ENCODE measurements at places on chromosomes 7 and 10.

- DNase-seq: no peak
Observed at GRCh38 chr7:26208040-26208439, 6.5 kb downstream of the CBX3 start.

- DNase-seq: no peak
Observed at GRCh38 chr7:45416846-45417245, 157.3 kb upstream of the ADCY1 start.

DNA sequence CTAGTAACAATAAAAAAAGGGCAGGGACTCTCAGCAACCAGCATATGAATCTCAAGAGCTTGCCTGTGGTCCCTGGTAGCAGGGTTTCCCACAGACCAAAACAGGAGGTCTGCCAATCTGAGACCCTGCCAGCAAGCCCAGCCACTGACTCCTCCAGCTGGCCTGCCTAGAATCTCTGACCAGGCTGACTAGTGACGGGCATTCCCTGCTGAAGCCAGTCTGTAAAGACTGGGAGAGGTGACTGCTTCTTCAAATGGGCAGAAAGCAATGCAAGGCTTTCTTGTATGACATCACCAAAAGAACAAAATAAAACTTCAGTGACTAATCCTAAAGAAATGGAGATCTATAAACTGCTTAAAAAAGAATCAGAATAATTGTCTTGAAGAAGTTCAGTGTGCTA, 249.4 kb downstream of the TCF7L2 start:
- DNase-seq: peak; percentile 43

- DNase-seq: no peak
Observed at GRCh38 chr7:49563693-49564378, 209.6 kb upstream of the VWC2 start.

DNA sequence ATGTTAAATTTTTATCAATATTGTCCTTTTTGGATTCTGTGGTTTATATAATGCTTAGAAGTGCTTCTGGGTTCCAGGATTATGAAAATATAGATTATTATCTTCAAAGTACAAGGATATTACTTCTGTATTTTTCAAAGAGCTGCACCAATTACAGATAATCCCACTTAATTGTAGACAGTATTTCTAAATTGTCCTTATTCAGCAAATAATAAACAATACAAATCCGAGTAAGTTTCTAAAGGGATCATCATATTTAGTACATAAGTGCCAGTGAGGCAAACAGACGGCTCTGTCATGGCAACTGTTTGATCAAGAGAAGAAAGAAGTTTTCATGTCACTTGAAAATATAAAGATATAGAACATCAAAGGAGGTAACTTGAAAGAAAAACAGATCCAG, 19.2 kb downstream of the ANKMY2 start:
- no peak for DNase-seq

DNA sequence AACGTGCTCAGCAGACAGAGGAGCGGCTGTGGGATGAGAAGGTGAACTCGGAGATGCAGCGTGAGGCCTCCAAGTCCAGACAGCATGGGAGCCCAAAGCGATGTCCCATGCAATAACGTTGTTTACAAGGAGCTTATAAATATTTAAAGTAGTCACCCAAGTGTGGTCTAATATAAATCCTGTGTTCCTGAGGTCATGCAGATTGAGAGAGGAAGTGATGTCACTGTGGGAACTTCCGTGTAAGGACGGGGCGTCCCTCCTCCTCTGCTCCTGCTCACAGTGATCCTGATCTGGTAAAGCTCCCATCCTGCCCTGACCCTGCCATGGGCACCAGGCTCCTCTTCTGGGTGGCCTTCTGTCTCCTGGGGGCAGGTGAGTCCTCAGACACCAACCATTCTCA, 94.7 kb upstream of the PRSS58 start:
- no peak for DNase-seq

GRCh38 chr7:112790586-112791003, 402 bp upstream of the TMEM168 start:
- DNase-seq: no peak

DNA sequence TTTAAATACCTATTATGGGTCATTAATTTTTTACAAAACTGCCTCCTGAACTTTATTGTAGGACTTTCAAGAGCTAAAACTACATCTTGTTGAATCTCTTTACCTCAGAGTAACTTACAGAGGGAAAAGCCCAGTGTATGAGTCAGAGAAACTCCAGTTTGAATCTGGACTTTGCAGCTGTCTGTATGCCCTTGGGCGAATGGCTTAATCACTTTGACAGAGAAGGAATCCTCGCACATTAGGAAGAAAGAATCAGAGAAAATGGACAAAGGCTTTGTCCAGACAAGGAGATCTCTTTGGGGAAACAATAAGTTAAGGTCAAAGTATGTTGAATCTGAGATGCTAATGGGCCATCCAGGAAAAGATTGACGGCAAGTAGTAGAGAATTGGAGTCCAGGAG, 484.2 kb upstream of the CELF2 start:
- DNase-seq: peak; percentile 32
